Pancreas (tissue), 10 donors: ENCODE measurements at places on chromosomes 2 and 18. TPM values are rescaled to one million over a fixed set of nuclear protein-coding genes. Genes with fewer than 3 reads are reported as not detected.

The TMEM37 gene
- 25.3 TPM for polyA plus RNA-seq

The RAB3GAP1 gene
- 10.3 TPM for polyA plus RNA-seq

The PIEZO2 gene
- 0.96 TPM for polyA plus RNA-seq

The GATA6 gene
- polyA plus RNA-seq, result 20.1 TPM

The LMAN1 gene
- 15.9 TPM for polyA plus RNA-seq

The GALNT3 gene
- 13.7 TPM for polyA plus RNA-seq

The NEU2 gene
- polyA plus RNA-seq, result not detected

- no peaks in the 10 kb centered on the region for H3K27me3 ChIP-seq
- no peak for DNase-seq
- no peaks in the 10 kb centered on the region for H3K4me1 ChIP-seq
Observed at GRCh38 chr2:20934236-20934635, 109.6 kb downstream of the APOB start.

DNA sequence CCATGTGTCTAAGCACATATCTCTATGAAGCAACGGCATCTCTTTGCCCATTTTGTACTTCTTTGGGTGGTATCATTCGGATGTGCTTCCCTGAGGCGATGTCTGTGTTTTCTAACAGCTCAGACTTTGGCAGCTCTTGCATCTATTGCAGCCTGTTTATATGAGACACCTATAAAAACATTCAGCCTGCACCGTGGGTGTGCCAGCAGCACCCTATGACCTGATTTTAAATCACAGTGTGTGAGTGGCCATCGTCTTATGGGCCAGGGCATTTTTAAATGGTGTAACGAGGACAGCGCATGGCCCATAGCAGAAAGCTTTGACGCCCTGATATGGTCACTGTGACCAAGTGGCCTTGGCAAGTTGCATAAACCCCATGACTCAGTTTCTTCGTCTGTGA is 12.9 kb downstream of the NPAS2 start:
- H3K4me1 ChIP-seq, result peaks cover 20% of the 10 kb centered on the region
- peak overlapping the region; percentile 55 for H3K27ac ChIP-seq
- DNase-seq, result no peak
- no peaks in the 10 kb centered on the region for H3K36me3 ChIP-seq
- H3K27me3 ChIP-seq, result no peaks in the 10 kb centered on the region

DNA sequence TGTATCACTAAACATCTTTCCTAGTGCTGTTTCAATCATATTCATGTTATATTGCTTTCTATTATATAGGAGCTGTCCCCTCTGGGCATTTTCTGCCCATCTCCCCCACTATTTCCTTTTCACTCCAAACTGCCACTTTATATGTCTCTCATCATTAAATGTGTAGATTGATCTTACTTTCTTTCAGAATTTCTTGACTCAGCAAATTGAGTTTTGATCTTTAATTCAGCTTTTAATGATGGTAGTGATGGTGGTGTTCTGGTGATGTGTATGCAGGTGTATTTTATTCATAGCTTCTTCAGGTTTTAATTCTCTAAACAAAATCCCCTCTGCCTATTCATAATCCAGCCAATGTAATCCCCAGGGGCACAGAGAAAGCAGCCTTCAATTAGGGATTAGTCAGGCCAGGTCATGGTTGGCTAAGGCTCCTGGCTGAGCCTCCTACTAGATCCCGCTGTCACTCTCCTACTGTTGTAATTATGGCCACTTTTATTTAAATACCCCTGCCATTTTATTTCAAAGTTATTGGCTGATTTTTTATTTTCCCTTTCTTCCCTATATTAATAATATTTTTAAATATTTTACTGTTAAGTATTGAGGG is 325.4 kb downstream of the SPAG16 start:
- no peak overlapping the region for H3K4me3 ChIP-seq
- no peaks in the 10 kb centered on the region for H3K27me3 ChIP-seq
- DNase-seq, result no peak
- no peaks in the 10 kb centered on the region for H3K36me3 ChIP-seq
- H3K27ac ChIP-seq, result no peak overlapping the region

DNA sequence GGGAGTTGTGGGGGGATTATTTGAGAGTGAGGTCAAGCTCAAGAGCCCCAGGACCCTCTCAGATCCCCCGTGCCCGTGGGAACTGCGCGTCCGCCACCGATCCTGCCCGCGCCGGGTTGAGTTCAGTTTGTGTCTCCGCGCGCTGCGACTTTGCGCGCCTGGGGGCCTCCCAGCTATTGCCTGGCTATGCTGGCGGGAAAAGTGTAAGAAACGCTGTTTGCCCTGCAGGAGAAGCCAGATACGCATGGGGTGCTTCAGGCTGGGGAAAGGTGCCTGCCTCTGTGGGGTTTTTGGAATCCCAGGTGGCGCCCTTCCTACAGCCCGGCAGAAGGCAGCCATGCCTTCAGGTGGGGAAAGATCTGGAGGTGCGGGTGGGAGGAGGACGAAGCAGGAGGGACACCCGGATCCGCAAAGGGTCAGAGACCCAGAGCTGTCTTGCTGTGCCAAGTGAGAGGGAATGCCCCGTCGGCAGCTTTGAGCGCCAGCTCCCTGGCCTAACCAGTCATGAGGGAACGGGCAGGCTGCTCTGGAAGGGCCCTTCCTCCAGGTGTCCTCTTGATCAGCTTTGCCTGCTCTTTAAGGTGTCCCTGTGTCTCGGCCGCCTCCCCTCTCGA is 22.5 kb downstream of the TEX44 start:
- H3K27ac ChIP-seq, result peak overlapping the region; percentile 94
- H3K27me3 ChIP-seq, result no peaks in the 10 kb centered on the region
- DNase-seq, result no peak
- peak overlapping the region; percentile 51 for H3K4me3 ChIP-seq
- H3K36me3 ChIP-seq, result no peaks in the 10 kb centered on the region

DNA sequence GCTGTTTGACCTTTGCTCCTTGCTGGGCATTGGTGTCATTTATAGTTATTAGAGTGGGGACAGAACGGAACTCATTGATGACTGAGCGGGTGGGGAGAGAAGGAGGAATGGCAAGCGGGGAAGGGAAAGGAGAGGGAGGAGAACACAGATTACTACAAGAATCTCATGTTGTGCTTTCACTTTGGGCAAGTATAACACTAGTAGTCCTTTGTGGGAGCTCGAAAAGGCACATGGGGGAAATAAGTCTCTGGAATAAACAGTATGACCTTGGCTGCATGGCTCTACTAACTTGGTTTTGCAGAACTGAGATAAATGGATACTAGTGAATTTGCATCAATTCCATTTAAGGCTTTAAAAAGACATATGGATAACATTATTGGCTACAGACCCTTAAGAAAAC is 161.7 kb upstream of the NABP1 start:
- no peaks in the 10 kb centered on the region for H3K36me3 ChIP-seq
- DNase-seq, result no peak
- H3K27ac ChIP-seq, result no peak overlapping the region

- H3K4me3 ChIP-seq, result no peak overlapping the region
- no peak overlapping the region for H3K27ac ChIP-seq
- H3K27me3 ChIP-seq, result no peaks in the 10 kb centered on the region
- H3K4me1 ChIP-seq, result peaks cover 19% of the 10 kb centered on the region
- no peaks in the 10 kb centered on the region for H3K36me3 ChIP-seq
Observed at GRCh38 chr2:160258492-160258805, 58.4 kb upstream of the ITGB6 start.

DNA sequence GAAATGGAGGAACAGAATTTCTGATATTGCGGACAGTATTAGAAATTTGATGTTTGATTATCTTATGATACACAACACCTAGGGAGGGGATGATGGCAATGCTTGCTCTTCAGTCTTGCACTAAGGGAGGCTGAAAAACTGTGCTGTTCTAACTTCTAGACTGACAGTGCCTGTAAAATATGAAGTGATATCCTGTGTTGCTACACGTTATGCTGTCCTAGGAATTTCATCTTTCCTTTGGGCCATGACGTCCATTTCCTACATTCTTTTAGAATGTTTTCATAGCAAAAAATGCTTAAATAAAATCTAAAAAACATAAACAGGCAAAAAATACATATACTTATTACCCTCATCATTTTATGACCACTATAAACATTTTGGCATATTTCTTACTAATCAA is 55.3 kb downstream of the OSBPL1A start:
- DNase-seq, result no peak
- H3K27me3 ChIP-seq, result no peaks in the 10 kb centered on the region
- H3K36me3 ChIP-seq, result no peaks in the 10 kb centered on the region
- H3K4me1 ChIP-seq, result no peaks in the 10 kb centered on the region
- no peak overlapping the region for H3K27ac ChIP-seq
- H3K4me3 ChIP-seq, result no peak overlapping the region

- H3K27ac ChIP-seq, result no peak overlapping the region
- no peaks in the 10 kb centered on the region for H3K36me3 ChIP-seq
- no peaks in the 10 kb centered on the region for H3K27me3 ChIP-seq
- H3K4me3 ChIP-seq, result no peak overlapping the region
- no peak for DNase-seq
- no peaks in the 10 kb centered on the region for H3K4me1 ChIP-seq
Observed at GRCh38 chr2:7868836-7869235, 813.0 kb upstream of the ID2 start.

DNA sequence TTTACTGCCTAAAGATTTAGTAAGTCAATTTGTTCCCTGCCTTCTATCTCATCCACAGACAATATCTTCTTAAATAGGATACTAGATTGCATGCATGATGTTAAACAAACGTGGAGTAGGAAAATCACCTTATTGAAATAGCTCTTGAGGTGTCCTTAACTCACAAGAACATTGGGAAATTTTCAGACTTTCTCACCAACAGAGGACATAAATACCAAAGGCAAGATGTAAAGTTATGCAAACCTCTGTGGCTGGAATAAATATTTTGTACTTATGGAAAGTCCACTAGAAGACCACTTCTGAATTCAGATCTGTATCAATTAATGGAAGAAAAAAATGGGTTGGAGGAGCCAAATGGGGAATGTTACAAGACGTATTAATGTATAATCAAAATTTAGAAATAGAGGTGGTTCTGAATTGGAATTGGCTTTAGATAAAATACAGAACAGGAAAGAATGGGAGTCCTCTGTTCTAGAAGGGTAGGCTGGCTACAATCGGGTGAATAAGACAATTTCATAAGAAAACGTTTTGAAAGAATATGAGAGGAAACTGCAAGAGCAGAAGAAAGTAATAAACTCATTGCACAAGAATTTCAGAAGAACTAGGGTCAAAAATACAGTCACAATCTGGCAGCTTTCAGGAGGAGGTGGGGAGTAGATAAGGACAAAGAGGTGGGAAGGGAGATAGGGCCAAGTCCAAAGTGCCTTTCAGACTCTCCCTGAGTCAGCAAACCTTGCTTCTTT is 69.3 kb upstream of the FN1 start:
- no peaks in the 10 kb centered on the region for H3K4me1 ChIP-seq
- no peaks in the 10 kb centered on the region for H3K27me3 ChIP-seq
- no peak overlapping the region for H3K27ac ChIP-seq
- peak; percentile 31 for DNase-seq

DNA sequence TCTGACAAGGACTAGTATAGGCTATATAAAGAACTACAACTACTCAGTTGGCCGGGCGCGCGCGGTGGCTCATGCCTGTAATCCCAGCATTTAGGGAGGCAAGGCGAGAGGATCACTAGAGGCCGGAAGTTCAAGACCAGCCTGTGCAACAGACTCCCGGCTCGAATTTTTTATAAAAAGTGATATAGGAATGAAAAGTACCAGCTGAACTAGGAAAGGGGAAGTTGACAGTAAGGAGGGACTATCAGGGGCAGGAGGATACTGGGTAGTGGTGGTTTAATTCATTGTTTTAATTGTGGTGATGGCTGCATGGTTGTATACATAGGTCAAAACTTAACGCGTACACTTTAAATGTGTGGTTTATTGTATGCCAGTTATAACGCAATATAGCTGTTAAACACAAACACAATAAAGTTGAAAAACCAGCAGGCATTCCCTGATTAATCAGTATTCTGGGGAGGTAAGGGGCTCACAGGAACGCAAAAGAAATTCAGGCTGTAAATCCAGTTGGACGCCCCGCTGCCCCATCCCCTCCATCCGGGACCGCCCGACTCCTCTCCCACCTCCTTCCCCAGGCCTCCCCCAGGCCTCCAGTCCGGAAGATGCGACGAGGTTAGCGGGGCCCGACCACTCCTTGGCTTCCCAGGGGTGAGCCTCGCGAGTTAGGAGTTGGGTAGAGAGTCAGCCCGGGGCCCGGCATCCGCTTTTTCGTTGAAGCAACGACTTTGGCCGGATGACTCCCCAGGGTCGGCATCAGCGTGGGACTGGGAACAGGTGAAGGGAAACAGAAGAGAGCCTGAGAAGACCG is 746 bp upstream of the POLR1B start:
- no peaks in the 10 kb centered on the region for H3K36me3 ChIP-seq
- H3K4me3 ChIP-seq, result peak overlapping the region; percentile 75
- peak overlapping the region; percentile 84 for H3K27ac ChIP-seq
- DNase-seq, result peak; percentile 53

- no peak overlapping the region for H3K27ac ChIP-seq
- no peaks in the 10 kb centered on the region for H3K27me3 ChIP-seq
- no peak overlapping the region for H3K4me3 ChIP-seq
Observed at GRCh38 chr2:150428641-150429040, 58.8 kb downstream of the RND3 start.

- H3K36me3 ChIP-seq, result no peaks in the 10 kb centered on the region
- no peak overlapping the region for H3K27ac ChIP-seq
- H3K4me3 ChIP-seq, result no peak overlapping the region
- no peak for DNase-seq
- H3K4me1 ChIP-seq, result peaks cover 51% of the 10 kb centered on the region
Observed at GRCh38 chr2:177395351-177396065, 2.9 kb downstream of the AGPS start.

- H3K36me3 ChIP-seq, result no peaks in the 10 kb centered on the region
- H3K27ac ChIP-seq, result no peak overlapping the region
- H3K4me1 ChIP-seq, result no peaks in the 10 kb centered on the region
- no peaks in the 10 kb centered on the region for H3K27me3 ChIP-seq
- no peak for DNase-seq
Observed at GRCh38 chr2:117557626-117558025, 256.9 kb upstream of the DDX18 start.
